ENCODE measurements at places on chromosomes 13 and 19.

- DNase-seq: no peak
Observed at GRCh38 chr19:45103508-45104319, 10.7 kb downstream of the PPP1R37 start.

DNA sequence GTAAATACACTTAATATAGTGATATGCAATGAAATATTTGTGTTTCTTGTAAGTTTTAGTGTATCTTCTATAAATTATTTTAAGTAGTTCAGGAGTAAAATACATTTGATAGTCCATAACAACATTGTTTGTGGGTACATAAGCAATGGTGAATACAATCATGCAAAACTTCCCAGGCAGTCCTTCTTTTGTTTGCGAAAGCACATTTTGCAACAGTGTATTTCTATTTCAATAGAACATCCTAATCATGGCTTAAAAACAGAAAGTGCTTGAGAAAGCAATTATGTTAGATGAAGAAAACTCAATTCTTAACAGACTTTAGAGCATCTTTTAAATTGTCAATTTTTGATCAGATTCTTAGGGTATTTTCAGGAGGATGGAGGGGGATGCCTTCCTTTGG, 155.6 kb downstream of the POSTN start:
- DNase-seq: peak; percentile 68

- DNase-seq: no peak
Observed at GRCh38 chr13:110272651-110273050, 34.3 kb downstream of the COL4A1 start.

DNA sequence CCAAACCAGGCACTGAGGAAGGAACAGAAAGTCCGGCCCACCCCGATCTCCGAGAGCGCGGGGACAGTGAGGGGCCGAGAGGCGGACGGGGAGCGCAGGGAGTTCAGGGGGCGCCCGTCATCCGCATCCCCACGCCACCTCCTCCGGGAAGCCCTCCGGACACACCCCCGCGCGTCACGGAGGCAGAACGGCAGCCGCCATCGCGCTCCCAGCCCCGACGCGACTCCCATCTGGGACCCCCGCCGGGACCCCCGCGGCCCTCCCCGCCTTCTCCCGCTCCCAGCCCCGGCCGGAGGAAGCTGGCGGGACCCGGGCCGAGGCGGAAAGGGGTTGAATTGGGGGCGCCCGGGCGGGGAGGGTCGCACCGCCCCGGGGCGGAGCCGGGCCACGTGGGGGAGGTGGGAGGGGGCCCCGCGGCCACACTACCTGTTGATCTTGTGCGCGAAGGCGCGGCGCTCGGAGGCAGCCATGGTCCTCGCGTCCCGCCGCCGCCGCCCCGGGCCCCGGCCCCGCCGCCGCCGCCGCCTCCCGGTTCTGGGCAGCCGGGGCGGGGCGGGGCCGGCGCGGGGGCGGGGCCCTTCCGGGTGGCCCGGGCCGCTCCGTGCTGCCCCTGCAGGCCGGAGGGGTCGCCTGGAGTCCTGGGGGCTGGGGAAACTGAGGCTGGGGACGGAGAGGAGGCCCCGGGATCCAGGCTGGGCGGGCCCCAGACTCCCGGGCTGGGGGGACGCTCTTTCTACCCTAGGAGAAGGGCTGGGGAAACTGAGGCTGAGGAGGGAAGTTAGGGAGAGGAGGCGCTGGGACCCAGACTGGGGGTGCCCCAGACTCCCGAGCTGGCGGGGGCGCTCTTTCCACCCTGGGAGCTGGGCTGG, at the start of gene DOCK6:
TSS of gene DOCK6 (minus strand) at position 554 of the 869 bp plus-strand sequence. CDS start at position 470, 84 bp downstream.
- no peak for DNase-seq

DNA sequence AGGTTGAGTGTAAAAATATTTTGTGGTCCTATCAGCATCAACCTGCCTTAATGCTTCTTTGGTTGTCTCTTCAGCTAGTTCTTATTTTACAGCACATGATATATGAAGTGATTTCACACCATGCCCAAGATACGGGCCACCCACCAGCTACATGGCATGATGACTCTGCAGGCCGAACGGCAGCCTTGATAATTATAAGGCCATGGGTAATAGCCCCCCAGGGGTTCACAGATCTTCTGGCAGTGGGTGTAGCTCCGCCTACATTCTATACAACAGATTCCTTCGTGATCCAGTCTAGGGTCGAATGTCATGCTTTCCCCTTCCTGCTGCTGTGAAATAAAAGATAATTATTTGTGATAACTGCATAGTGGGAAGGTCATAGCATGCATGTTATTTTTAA, 36.1 kb downstream of the CNMD start:
- DNase-seq: no peak

GRCh38 chr13:78569029-78569428, 34.3 kb downstream of the POU4F1 start:
- no peak for DNase-seq

DNA sequence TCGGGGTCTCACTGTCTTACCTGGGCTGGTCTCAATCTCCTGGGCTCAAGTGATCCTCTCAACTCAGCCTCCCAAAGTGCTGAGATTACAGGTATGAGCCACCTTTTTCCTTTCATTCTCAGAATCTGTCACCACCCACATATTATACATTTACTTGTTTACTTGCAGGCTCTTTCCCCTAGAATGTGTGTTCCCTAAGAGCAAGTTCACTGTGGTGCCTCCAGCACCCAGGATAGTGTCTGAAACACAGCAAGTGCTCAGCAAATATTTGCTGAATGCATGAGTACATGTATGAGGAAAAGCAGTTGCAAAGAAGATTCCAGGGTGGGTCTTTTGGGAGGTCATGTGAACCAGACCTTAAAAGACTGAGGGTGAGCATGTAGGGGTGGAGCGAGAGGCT, 96.8 kb downstream of the RGCC start:
- DNase-seq: no peak

DNA sequence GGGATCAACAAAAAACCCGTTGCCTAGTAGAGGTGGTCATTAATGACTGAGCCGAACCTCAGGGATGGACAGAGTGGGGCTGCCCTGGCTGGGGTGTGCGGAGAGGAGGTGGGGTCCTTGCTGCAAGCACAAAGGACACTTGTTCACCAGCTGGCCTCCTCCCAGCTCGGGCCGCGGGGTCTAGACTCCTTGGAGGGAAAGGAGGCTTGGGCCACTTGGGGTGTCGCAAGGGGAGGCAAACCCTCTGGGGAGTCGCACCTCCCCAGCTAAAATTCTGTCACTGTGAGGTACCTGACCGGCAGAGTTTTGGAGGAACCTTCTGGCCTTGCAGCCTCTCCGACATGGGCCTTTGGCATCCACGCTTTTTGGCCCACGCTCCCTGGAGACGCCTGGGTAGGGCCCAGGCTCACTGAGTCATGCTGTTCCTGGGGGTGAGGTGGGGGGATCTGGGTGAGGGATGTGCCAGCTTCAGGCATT, 8.2 kb downstream of the KLHL26 start:
- DNase-seq: no peak

DNA sequence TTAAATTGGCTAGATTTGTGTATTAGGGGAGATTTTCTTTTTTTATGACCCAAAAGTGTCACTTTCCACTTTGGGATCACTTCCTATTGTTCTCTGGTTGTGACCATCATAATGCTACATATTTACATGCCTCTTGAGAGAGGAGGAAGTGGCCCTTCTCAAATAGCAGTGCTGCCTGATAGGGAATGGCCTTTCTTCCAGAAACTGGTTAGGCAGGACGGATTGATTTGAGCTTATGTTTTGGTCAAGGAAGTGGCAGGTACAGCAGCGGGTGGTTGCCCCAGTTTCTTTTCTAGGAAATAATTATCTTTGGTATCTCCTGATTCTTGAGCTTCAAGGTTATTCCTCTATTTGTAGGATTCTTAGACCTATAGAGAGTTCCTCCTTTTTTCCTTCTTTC, 21.9 kb upstream of the WTIP start:
- no peak for DNase-seq

DNA sequence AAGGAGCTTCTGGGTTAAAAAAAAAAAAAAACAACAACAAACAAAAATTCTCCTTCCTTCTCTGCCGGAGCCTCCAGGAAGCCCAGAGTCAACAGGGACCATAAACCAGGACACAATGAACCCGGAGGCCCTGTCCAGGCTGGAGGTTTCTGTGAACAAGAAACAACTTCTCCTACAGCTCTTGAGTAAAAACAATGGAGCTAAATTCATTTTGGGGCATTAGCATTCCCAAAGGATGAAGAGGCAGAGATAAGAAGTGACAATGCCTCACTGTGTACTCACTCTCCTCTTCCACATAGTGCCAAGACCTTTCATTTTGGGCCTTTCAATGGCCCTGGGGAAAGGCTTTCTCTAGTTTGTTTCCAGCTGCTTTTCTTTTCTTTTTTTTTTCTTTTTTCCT, 9.0 kb downstream of the RHPN2 start:
- DNase-seq: peak; percentile 80

DNA sequence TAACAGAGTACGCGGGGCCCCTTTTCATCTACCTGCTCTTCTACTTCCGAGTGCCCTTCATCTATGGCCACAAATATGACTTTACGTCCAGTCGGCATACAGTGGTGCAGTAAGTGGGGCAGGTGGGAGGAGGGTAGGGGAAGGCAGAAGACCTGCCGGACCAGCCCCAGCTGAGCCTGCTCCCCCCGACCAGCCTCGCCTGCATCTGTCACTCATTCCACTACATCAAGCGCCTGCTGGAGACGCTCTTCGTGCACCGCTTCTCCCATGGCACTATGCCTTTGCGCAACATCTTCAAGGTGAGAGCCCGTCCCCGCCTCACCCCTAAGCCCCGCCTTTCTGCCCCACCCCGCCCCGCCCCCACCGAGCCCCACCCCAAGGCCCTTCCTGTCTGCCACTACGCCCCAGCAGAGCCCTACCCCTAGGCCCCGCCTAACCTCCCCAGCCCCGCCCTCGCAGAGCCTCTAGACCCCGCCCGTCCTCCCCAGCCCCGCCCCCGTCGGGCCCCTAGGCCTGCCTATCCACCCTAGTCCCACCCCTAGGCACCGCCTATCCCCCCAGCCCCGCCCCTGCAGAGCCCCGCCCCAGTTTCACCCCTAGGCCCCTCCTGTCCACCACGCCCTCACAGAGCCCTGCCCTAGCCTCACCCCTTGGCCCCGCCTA, 7.7 kb downstream of the NDUFB7 start:
- no peak for DNase-seq

- DNase-seq: no peak
Observed at GRCh38 chr13:82720986-82721385, 1161.3 kb downstream of the SLITRK1 start.

GRCh38 chr19:1361601-1362386, 21.9 kb upstream of the NDUFS7 start:
- DNase-seq: peak; percentile 81

GRCh38 chr13:40692946-40693345, 26.5 kb upstream of the FOXO1 start:
- DNase-seq: no peak

DNA sequence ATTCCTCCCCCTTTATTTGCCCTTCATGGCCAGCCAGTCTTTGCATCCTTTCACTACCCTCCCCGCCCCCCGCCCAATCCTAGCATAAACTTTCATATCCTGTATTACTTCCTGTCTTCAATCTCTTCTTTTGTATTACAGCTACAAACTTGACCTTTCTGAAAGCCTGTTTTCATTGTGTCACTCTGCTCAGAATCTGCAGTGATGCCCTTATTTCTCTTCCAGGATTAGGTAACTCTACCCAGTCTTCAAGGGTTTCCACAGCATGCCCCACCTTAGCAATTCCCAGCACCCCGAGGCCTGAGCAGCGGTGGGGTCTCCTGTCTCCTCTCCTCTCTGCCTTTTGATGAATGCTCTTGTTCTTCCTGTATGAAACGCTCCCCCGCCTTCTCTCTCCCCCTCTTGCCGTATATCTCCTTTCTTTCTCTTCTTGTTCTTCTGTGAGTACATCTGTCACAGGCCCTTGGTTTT, 145.6 kb downstream of the SHISA2 start:
- no peak for DNase-seq
